Left ventricle myocardium inferior (tissue), 1 donor: ENCODE measurements at places on chromosomes 1 and 21. TPM values are rescaled to one million over a fixed set of nuclear protein-coding genes. Genes with fewer than 3 reads are reported as not detected.

- no peak for DNase-seq
These were observed 5.4 kb upstream of the SUMO3 start for GRCh38 chr21:44823179-44823660.

DNA sequence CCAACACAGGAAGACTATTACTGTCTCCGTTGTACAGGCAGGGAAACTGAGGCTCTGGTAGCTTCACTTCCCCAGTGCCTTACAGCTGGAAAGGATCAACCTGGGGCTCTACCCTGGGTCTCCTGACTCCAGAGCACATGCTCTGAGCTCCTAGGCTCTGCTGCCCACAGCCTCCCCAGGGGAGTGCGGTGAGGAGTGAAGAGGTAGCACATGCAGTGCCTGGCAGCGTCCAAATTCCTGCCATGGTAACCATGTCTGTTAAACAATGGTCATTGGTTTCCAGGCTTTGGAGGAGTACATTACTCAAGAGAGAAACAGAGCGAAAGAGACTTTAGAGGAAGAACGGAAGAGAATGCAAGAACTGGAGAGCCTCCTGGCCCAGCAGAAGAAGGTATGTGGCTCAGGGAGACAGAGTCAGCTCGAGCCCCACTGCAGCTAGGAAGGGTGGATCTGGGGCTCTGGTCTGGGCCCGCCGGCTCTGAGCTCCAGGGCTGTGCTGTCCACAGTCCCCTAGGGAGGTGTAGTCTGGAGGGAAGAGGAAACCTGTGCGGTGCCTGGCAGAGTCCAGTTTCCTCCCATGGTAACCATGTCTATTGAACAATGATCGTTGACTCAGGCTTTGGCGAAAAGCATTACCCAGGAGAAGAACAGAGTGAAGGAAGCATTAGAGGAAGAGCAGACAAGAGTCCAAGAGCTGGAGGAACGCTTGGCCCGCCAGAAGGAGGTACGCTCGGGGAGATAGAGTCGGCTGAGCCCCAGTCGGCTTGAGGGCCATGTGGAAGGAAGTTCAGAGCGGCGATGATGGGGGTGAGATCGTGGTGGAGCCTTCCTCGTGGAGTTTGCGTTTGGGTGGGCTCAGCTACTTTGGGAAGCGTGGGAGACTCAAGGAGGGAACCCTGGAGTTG is 64.6 kb upstream of the EFHD2 start:
- peak; percentile 40 for DNase-seq

- DNase-seq = peak; percentile 33
These were observed 985 bp downstream of the SYT6 start for GRCh38 chr1:114152508-114153260.

GRCh38 chr1:156705321-156705917 is at the start of gene CRABP2:
TSS of gene CRABP2 (minus strand) at chr1:156705583. CDS start at chr1:156705446, 137 bp downstream.
- DNase-seq = no peak

GRCh38 chr1:182596934-182597333 is 7.3 kb downstream of the RGS16 start:
- no peak for DNase-seq

- no peak for DNase-seq
These were observed 23.2 kb upstream of the BECN2 start for GRCh38 chr1:241934201-241934848.

DNA sequence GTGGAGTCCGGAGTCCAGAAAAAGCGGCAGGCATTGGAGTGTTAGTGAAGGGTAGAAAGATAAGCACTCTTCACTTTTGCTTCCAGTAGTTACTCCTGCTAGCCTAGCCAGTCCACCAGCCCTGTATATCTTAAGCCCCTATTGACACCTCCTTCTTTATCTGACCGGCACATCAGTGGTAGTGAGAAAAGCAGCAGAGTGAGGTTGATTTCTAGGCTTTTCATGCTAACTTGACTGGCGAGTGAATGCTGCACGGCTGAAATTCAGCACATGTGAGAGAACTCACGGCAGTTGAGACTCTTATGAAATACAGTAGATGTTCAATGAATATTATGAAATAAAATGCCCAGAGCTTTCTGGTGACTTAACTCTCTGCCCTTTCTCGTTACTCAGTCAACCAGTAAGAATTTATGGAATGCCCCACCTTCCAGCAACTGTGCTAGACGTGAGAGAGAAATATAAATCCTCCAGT is 128.2 kb downstream of the CACHD1 start:
- no peak for DNase-seq

DNA sequence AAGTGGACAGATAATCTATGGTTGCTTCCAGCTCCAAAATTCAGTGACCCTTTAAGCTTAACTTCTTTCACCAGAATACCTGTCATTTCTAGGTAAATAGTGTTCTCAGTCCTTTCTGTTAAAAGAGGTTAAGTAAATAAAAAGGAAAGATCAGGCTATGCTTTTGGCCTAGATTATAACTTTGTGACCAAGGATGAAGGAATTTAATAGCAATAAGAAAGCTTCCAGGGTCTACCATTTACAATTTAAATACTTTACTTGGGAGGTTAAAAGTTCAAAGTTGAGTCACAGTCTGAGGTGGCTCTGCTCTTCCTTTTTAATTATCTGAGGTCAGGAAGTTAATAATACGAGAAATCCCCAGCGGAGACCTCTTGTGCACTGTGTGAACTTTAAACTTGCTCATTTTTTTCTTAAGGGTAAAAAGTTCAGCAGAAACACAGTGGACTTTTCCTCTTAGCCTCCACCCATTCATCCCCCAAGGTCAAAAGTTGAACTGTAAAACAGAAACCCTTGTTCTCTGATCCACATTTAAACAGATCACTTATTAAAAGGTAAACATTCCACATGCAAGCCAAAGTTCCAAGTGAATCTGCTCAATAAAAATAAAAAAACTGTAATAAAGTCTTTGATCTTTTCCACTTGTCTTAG is 187.1 kb downstream of the NRIP1 start:
- no peak for DNase-seq

DNA sequence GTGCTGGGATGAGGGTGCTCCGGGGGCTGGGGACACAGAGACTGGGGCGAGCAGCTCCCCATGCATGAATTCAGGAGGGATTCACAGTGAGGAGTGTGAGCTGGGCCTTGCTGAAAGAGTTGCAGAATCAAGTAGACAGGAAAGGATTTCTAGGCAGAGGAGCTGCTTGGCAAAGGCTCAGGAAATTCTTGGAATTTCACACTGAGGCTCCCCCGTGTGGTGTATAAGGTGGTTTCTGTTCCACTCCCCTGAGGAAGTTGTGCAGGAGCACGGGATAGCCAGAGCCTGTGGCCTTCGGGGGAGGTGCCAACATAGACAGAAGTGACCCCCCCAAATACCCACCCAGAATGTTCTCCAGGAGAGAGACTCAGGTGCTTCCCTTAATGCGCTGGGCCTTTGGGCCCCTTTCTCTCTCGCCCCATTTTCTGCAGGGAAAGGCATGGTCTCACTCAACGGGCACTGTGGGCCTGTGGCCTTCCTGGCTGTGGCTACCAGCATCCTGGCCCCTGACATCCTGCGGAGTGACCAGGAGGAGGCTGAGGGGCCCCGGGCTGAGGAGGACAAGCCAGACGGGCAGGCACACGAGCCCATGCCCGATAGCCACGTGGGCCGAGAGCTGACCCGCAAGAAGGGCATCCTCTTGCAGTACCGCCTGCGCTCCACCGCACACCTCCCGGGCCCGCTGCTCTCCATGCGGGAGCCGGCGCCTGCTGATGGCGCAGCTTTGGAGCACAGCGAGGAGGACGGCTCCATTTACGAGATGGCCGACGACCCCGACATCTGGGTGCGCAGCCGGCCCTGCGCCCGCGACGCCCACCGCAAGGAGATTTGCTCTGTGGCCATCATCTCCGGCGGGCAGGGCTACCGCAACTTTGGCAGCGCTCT is 58.5 kb upstream of the ACTL8 start:
- no peak for DNase-seq

GRCh38 chr1:7590426-7590790 is 180.7 kb upstream of the VAMP3 start:
- no peak for DNase-seq

DNA sequence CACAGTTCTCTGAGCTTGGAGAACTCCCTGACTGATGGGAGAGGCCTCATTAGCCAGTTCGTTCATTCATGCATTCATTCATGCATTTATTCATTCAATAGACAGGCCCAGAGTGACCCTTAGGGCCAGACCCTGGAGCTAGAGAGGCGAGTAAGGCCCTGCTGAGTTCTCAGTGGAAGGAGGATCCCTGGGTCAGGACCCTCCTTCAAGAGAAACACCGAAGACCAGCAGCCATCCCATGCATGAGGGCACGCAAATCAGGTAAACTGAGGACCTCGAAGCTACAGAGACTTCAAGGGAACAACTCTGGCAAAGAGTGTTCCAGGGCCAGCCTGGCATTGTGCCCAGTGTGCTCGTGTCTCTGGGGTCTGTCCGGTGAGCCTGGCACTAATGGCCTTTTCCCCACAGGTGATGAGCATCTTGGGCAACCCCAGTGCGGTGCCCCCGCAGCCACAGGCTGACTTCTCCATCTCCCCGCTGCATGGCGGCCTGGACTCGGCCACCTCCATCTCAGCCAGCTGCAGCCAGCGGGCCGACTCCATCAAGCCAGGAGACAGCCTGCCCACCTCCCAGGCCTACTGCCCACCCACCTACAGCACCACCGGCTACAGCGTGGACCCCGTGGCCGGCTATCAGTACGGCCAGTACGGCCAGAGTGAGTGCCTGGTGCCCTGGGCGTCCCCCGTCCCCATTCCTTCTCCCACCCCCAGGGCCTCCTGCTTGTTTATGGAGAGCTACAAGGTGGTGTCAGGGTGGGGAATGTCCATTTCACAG is 104.8 kb downstream of the PAX7 start:
- no peak for DNase-seq

IQGAP3 gene
- total RNA-seq = 0.36 TPM

SLC1A7 gene
- 0.44 TPM for total RNA-seq

TYW3 gene
- total RNA-seq = 20.9 TPM

TMOD4 gene
- total RNA-seq = not detected

FTCD gene
- 2.2 TPM for total RNA-seq
